ENCODE measurements at places on chromosomes 4 and X.

- DNase-seq = no peak
These were observed 1099.5 kb upstream of the INTU start for GRCh38 chr4:126533146-126533805.

DNA sequence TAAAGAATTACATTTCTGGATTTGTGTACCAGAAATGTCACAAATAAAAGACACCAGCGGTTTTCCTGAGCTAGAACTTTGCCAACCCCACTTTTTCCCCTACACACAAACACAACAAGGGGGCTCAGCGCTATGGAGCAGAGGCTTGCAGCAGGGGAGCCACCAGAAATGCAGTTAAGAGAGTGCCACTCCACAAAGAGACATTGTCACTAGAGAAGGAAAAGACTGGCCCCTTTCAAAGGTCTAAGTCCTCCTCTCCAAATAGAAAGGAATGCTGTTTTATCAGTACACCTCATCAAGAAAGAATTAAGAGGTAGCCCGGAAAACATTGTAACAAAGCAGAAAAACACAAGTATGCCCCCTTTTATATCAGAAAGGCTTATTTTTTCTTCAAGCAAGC lies 419.5 kb downstream of the HNRNPD start:
- DNase-seq = no peak

DNA sequence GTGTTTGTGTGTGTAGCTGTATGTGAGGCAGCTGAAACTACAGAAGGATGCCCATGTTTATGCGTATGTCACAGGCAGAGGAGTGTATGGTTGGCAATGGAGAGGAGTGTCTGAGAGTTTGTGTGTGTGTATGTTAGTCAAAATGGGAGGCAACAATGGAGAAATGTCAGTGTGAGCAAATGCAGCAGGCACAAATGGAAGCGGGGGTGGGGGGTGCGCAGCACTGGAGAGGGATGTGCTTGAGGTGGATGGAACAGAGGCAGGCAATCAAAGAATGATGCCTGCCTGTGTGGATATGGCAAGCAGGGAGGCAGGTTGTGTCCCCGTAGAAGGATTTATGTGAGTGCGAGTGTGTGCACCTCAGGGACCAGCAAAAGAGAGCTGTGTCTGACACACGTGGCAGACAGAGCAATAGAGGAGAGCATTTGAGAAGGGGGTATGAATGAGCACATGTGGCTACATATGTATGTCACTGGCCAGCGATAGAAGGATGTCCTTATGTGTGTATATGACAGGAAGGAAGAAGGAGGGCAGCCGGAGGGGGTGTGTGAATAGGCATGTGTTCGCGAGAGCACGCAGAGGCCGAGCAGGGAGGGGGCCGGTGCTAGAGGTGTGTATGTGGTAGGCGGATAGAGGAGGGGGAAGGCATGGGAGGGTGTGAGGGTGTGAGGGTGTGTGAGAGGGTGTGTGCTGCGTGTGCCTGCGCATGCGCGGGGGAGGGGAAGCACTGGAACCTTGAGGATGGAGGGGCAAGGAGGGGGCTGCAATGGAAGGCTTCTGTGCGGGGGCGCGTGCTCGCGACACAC lies 1.1 kb downstream of the PJA1 start:
- DNase-seq = no peak

DNA sequence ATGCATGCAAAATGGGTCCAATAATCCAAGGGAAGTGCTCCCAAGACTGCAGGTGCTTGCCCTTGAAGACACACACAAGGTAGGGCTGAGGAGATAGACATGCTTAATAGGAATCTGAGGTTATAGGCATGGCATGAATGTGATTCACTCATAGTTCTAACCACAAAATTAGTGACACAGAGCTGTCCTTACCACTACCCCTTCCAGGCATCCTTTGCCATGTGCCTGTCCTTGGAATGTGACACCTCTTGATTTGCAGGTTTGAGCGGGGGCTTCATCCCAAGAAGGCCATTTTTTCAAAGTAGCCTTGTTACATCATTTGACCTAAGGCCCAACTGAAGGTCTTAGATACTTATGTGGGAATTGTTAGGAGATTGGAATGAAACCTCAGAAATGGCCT lies 112.5 kb downstream of the CCNG2 start:
- no peak for DNase-seq

GRCh38 chr4:86118711-86119110 lies 241.1 kb downstream of the MAPK10 start:
- DNase-seq = no peak

GRCh38 chr4:22410645-22411247 lies 105.1 kb downstream of the ADGRA3 start:
- no peak for DNase-seq

DNA sequence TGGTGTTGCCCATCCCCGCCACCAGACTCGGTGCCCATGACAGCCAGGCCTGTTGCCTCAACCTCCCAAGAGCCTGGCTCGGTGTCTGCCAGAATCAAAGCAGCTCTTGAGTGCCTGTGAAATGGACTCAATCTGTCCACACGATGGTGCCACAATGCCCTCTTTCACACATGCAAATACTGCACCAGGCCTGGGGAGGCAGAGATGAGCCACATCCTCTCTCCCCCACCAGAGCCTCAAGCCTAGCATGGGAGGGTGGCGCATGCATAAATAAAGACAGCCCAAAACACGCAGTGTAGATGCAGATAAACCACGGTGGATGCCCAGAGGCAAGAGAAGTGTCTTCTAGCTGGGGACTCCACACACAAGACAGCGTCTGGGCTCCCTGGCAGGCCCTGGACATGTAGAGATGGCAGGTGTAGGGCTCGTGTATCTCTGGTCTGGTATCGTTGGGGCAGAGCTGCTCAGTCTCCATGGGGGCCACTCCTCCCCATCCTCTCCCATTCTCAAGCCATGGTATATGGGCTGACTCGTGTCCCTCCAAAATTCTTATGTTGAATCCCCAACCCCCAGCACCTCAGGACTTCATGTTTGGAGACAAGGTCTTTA lies 65.6 kb downstream of the JAKMIP1 start:
- DNase-seq = no peak

GRCh38 chrX:2423899-2424298 lies 76.9 kb downstream of the DHRSX start:
- DNase-seq = no peak

DNA sequence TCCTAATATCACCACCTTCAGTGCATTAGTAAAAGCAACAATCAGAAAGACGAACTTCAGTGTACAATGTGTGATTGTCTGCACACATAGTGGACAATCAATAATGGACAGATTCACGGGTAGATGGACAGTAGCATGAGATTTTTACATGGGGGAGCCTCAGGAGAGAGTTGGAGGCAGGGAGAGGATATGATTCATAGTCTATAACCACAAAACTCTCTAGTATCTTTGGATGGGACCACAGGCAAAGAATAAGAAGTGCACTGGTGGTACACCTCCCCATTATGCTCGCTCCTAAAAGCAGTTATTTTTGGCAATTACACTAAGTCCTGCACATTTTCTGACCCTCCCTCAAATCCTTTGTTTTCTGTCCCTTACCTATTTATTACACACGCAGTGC lies 624.4 kb upstream of the ACTRT1 start:
- DNase-seq = no peak

GRCh38 chr4:64158648-64159326 lies 250.5 kb downstream of the TECRL start:
- DNase-seq = peak; percentile 3

GRCh38 chr4:59161249-59161648 lies 2038.9 kb upstream of the ADGRL3 start:
- no peak for DNase-seq

- DNase-seq = no peak
These were observed 33.6 kb upstream of the BMPR1B start for GRCh38 chr4:94724016-94724790.

DNA sequence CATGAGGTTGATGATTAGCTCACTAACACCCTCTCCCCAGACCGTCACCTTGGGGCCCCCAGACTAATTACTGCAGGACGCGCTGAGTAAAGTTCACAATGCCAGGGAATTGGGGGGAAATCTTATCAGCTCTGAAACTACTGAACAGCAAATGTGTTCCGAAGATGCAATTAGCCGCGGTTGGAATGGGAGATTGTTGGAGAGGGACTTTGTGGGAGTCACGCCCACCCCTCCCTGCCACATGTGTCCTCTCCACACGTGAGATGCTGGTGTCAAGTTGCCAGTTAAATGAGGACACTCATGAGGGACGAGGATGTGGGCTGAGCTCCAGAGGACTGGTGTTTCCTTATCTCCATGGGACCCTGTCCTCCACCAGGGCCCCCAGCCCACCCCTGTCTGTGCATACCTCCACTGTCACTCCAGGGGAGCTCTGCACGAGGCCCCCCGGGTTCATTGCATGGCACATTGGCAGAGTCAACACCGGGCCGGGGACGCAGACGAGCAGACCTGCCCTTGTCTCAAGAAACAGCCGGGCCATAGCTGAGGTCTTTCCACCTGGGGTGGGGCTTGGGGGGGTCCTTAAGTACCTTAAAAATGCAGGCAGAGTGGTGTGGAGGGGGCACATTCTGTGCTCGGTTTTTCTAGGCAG lies 175.4 kb upstream of the PSAPL1 start:
- DNase-seq = no peak

- no peak for DNase-seq
These were observed 27.5 kb upstream of the VBP1 start for GRCh38 chrX:155188786-155189185.

GRCh38 chr4:57013543-57014120 lies 34.9 kb downstream of the POLR2B start:
- no peak for DNase-seq

- no peak for DNase-seq
These were observed 23.6 kb downstream of the MORC4 start for GRCh38 chrX:106976416-106976815.

- peak; percentile 9 for DNase-seq
These were observed 59.4 kb upstream of the SLC7A11 start for GRCh38 chr4:138301536-138301935.

DNA sequence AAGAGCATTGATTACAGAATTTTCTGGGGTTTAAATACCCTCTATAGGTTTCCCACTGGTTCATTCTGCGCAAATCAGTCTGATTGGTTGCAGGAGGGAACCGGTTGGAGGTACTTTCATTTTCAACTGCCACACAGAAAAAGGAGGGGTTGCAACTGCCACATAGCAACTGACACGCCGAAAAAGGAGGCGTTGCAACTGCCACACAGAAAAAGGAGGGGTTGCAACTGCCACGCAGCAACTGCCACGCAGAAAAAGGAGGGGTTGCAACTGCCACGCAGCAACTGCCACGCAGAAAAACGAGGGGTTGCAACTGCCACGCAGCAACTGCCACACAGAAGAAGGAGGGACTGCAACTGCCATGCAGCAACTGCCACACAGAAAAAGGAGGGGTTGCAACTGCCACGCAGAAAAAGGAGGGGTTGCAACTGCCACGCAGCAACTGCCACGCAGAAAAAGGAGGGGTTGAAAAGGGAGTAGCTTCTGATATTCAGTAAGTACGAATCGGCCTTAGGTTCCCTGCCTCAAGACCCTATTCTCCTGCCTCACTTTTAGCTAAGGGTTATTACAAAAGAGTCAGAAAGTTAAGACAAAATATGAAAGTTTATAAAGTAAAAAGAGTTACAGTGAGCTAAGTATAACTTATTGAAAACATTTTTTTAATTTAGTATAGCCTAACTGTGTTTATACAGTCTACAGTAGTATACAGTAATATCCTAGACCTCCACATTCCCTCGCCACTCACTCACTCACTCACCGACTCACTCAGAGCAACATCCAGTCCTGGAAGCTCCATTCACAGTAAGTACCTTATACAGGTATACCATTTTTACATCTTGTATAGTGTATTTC lies 431.8 kb downstream of the KCTD8 start:
- DNase-seq = no peak

DNA sequence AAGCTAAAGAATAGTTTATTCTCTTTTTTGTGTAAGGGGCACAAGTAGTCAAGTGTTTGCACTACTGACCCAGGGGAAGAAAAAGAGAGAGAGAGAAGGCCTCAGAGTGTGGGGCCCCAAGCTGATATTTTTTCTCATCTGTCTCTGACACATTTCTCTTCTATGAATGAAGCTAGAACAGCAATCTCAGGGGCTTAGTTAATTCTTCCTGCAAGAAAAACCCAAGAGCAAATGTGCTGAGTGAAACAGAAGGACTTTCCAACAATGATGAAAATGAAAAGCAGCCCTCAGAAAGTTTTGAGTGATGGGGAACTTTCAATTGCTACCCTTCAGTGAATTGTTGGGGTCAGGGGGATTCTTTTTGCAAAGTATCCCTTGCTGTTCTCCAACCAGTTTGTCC lies 9.2 kb upstream of the MSN start:
- DNase-seq = no peak
